ENCODE measurements at places on chromosomes 3 and 15. TPM values are rescaled to one million over a fixed set of nuclear protein-coding genes. Genes with fewer than 3 reads are reported as not detected.
A peak's percentile ranks its signal among the peaks of the same experiment; 100 is the strongest.

MED12L gene
- 0.83 TPM for total RNA-seq

DNA sequence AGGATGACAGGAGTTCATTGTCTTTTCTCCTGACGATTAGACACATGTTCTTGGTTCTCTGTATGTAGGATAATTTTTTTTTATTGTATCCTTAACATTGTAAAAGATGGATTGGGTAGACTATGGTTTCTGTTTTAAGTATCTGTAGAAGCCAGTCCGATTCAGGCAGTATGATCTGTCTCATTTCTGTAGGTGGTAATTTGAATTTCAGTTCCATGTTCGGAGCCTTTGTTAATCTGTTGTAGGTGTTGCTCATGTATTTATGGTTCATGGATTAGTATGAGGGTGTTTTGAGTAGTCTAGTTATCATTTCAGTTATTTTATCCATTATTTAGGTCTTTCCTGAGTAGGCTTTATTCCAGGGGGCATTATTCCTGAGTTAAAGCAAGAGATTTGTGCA, 32.4 kb upstream of the MME start:
- no peak for DNase-seq

GRCh38 chr3:14137445-14137844, 12.6 kb downstream of the TMEM43 start:
- DNase-seq = no peak

DNA sequence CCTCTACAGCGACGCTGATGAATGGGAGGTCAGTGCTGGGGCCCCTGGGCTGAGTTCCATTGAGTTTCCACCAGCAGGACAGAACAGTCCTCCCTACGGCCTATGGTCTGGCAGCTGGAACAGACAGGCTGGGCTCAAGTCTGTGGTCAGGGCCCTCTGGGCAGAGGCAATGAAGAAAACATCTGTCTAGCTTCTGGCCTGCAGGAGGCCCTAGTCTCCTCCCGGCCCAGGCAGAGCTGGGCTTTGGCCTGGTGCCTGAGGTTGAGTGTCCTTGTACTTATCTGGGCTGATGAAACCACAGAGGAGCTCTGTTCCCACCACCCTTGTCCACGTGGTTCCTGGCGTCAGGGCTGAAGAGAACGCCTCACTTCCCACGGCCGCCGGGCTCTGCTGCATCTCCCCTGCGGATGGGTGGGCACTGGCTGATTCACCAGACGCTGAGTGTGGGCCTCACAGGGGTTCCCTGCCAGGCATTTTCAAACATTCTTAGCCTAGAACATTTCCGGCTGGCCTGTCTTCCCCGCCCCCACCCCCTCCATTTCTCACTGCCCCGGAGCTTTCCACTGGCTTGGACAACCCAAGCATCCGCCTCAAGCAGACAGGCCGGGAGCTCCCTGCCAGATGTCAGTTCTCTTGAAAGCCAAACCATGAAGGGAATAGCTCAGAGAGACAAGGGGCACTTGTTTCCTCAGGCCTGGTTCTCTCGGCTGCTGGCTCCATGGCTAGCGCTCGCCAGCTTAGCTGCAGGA, 20.3 kb downstream of the PPCDC start:
- DNase-seq = peak; percentile 99

DNA sequence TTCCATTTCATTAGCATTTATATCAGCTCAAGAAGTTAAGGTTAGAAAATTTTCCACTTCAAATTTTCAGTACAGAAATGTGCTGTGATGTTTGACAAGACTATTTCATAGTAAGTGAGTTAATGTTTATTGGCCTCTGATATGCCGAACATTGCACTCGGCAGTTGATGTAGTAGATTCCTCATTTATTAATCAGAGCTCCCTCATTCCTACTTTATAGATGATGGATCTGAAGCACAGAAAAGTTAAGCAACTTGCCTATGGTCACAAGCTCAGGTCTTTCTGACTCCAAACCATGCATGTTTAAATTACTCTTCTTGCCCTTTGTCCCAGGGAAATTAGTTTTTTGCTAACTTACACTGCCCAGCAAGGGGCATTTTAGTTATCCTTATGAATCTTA, 92.0 kb downstream of the ATG7 start:
- DNase-seq = no peak

GRCh38 chr3:72652395-72652794, 195.8 kb downstream of the SHQ1 start:
- DNase-seq = no peak

DNA sequence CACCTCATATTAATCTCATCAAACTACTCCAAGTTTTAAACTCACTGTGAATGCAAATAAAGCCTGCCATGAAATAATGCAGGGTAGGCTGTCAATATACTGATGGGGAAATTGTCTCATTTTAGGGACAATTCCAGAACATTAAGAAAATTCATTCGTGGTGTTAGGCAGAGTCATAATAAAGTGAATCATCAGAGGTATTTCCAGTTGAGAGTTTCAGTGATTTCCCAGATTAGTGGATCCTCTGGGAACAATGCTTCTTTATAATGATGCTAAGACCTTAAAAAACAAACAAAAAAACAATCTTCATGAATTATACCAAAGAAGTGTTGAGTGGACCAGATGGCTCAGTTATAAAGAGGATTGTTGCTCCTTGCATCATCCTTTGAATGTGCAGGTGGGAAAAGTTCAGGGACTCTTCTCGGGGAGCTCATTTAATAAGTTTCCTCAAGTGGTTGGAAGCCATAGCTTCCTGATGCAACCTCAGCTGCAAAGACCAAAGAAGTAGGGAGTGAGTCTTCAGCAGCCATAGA, 360.9 kb upstream of the TRIM42 start:
- no peak for DNase-seq

DNA sequence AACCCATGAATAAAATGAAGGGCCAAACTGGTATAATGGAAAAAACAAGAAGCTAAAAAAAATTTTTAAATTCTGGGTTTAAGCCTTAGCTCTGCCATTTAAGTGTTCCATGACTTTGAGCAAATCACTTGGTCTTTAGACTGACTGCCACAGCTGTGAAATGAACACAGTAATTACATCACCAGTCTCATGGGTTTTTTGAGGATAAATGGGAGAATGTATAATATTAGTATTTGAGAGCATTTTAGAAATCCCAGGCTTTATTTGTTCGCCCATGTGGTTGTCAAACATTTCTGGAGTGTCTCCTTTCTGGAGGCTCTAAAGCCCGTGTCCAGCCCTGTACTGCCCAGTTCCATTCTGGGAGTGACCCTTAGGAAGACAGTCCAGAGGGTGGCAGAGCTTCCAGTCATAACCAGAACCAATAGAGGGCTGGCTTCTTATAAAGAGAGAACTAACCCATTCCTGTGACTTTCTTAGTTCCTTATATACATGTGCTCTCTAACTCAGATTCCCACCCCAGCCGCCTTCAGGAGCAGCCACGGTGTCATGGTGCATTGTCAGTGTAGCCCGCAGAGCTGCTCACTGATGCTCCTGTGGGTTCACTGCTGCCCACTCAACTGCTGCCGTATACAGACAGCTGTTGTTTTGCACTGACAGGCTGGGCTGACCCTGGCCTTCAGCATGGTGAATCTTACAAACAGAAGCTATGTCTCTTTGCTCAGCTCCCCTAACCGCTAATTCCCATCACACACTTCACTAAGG, 44.7 kb downstream of the BOC start:
- DNase-seq = no peak

DNA sequence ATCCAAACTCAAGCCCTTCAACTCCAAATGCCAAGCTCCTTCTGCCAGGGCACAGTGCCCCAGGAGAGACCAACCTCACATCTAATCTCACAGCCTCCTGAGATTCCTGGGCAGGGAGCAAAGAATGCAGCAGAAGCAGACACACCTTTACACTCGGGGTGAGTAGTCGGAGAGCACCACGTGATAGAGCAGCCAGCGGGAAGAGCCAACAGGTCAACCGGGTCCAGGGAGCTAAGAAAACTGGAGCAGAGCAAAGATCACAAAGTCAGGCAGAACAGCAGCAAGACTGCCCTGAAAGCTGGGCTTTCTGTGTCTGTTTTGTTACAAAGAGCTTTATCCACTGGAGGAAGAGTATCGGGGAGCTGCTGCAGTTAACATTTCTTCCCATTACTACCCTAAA, 4.2 kb downstream of the B3GALNT1 start:
- no peak for DNase-seq

- no peak for DNase-seq
Measured at GRCh38 chr15:32641517-32642059, at the start of gene SCG5. SCG5 (plus strand) TSS chr15:32641710; CDS start chr15:32643593, 1,883 bp downstream.

HOMER2 gene
- 13.3 TPM for total RNA-seq

GRCh38 chr15:52329987-52330386, 34.4 kb upstream of the MYO5C start:
- DNase-seq = no peak

DNA sequence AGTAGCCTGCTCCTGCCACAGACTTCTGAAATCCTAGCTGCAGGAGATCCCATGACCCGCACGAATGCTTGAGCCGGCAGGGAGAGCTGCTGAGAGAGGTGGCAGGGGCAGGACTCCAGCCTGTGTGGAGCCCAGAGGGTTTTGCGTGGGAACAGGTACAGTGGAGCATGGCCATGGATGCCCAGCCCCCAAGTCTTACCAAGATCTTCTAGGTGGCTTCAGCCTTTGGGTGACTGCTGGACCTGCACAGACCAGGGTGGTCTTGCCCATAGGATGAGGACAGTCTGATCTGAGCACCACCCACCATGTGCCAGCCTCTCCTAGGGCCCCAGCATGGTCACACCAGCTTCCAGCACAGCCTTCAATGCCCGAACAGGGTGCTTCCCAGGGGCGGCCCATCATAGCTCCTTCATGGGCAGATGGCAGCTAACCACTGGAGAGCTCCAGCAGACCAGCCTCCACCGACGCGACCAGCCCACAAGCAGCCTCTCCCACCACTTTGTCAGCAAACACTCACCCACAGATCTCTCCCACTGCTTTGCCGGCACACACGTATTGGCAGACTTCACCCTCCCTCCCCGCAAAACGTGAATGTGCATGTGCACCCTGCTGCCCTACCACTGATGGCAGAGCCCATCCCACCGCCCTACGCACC, 56.0 kb downstream of the ADAMTS17 start:
- DNase-seq = peak; percentile 57

EEFSEC gene
- total RNA-seq = 15.9 TPM

- DNase-seq = no peak
Measured at GRCh38 chr3:147813256-147813655, 404.1 kb downstream of the ZIC1 start.

DNA sequence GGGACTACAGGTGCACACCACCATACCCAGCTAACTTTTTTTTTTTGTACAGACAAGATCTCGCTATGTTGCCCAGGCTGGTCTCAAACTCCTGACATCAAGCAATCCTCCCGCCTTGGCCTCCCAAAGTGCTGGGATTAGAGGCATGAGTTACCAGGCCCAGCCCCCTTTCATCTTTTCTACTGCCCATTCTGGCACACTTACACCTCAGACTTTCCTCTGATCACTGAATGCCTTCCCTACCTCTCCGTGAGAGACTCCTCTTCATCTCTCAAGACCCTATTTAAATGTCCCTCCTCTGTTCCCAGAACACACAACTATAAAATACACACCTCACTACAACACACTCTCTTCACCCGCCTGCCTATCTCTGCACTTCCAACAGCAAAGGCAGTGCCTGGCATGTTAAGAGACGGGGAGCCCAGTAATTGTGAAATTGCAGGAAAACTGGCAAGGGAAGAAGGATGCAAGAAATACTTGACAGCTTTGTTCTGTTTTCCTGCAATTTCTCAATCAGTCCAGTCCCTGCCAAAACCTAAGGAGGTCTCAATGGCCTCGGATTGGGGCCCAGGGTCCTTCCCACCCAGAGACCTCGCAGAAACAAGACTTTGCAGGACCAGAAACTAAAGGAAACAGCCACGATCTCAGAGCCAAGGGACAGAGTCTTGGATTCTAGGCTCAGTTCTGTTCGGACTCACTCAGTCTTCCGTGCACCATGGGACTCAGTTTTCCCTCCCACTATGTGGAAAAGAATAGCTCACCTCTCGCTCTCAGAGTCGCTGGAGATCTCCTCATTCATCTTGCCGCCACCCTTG, 849 bp downstream of the RRP9 start:
- DNase-seq = no peak

GRCh38 chr15:74433592-74434262, at the start of gene SEMA7A:
SEMA7A (minus strand) TSS chr15:74433958; CDS start chr15:74433918, 40 bp downstream.
- peak; percentile 96 for DNase-seq

GRCh38 chr3:4935347-4935746, 43.9 kb upstream of the BHLHE40 start:
- DNase-seq = no peak

GRCh38 chr3:191235331-191236314, 36.6 kb downstream of the OSTN start:
- DNase-seq = no peak

- DNase-seq = no peak
Measured at GRCh38 chr15:90828111-90828510, 40.3 kb upstream of the FURIN start.

POPDC2 gene
- total RNA-seq = 92.6 TPM

TLR9 gene
- 0.13 TPM for total RNA-seq

GRCh38 chr3:107846279-107846852, 244.5 kb downstream of the CD47 start:
- no peak for DNase-seq

A4GNT gene
- total RNA-seq = not detected

GRCh38 chr3:22887664-22888291, 315.3 kb upstream of the UBE2E2 start:
- DNase-seq = no peak

DNA sequence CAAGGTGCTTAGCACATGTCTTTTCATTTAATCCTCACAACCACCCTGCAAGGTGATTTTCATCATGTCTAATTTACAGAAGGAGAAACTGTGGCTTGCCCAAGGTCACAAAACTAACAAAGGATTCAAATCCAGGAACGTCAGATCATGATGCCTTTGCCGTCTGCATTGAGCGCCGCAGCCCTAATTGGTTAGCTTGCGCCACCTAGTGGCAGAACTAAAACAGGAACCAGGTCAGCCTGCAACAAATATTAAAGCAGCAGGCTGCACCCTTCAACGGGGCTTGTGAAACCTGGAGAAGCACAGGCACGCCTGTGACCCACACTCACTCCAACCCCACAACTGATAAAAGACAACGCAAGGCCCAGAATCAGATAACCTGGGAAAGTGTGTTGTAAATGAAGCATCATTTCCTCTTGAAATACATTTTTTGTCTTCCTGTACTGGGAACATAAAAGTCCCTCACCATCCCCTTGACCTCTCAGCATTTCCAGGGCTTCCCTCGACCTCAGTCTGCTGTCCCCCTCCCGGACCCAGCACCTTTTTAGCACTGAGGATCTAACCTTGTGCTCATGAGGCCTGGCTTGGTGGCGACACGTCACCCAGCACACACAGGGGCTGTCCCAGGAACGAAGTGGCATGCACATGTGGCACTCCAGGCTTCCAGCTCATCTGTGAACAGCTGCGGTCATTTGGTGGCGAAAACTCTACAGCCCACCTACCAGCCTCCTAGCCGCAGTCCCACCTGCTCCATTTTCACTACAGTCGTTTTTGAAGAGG, 17.3 kb downstream of the DPH3 start:
- no peak for DNase-seq

DNA sequence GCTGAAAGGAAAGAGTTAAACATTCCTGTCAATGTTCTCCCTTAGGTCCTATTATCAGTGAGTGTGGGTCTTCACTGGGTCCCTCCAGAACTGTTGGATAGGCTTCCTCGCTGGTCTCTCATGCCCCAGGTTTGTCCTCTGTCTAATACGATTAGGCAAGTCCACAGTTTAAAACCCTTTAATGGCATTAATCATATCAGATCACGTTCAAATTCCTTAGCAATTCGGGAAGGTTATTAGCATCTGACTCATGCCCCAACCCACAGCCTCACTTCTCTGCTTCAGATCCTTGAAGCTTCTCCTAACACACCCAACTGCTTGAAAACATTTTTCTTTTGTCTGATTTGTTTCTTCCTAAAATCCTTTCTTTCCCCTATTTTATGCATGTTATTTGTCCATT, 224.3 kb upstream of the ATP10A start:
- DNase-seq = no peak

GRCh38 chr3:6717026-6717943, 143.6 kb upstream of the GRM7 start:
- DNase-seq = no peak

GRCh38 chr15:28178290-28178689, 79.2 kb upstream of the OCA2 start:
- DNase-seq = no peak
